ENCODE measurements at places on chromosomes 12 and 14.

DNA sequence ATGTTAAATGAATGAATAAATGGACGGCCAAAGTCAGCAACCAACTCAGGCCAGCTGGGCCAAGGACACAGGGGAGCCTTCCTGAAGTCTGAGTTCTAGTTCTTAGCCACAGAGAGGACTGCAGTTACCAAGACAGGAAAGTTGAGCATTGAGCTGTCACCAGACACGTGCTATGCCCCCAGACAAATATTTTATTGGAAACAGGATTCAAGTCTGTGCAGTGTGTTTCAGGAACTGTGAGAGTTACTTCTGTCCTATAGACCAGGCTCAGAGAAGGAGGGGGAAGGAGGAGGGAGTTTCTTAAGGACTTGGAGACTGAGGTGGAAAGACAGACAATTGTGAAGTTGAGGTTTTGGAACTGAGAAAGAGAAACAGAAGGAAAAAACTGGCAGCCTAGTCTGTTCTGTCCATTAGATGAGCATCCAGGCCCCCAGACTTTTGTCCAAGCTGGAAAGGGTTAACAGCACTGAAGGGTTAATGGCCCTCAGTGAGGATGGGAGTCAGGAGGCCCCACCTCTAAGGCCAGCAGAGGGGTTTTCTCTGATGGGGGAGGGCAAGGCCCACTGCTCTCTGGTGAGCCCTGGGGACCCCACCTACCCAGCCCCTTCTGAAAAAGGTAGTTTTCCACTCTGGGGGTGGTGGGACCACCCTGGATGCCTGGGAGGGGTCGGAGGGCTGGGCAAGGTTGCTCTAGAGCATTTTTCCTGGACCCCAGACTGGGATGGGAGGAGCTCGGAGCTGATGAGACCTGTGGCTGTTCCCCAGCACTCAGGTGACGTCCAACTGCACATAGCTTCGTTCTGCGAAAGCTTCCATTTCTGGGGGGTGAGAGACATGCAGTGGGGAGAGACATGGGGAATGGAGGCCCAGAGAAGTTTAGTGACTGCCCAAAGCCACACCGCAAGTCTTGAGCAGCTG, 6.9 kb upstream of the CMKLR1 start:
- DNase-seq = no peak

- no peak for DNase-seq
These were observed 122.9 kb downstream of the PPHLN1 start for GRCh38 chr12:42448841-42449240.

- DNase-seq = no peak
These were observed 469.0 kb upstream of the FOXG1 start for GRCh38 chr14:28297559-28297958.

GRCh38 chr14:75578102-75578785, at the start of gene FLVCR2:
TSS of gene FLVCR2 (plus strand) at chr14:75578620. CDS start at chr14:75578973, 353 bp downstream.
- no peak for DNase-seq
